ENCODE measurements at places on chromosomes 2 and 18. TPM values are rescaled to one million over a fixed set of nuclear protein-coding genes. Genes with fewer than 3 reads are reported as not detected.

GRCh38 chr2:11033114-11033513 is 121.4 kb downstream of the KCNF1 start:
- H3K4me3 ChIP-seq, result no peak overlapping the region
- DNase-seq, result no peak
- peaks cover 79% of the 10 kb centered on the region for H3K27me3 ChIP-seq
- H3K27ac ChIP-seq, result no peak overlapping the region
- H3K36me3 ChIP-seq, result no peaks in the 10 kb centered on the region

DNA sequence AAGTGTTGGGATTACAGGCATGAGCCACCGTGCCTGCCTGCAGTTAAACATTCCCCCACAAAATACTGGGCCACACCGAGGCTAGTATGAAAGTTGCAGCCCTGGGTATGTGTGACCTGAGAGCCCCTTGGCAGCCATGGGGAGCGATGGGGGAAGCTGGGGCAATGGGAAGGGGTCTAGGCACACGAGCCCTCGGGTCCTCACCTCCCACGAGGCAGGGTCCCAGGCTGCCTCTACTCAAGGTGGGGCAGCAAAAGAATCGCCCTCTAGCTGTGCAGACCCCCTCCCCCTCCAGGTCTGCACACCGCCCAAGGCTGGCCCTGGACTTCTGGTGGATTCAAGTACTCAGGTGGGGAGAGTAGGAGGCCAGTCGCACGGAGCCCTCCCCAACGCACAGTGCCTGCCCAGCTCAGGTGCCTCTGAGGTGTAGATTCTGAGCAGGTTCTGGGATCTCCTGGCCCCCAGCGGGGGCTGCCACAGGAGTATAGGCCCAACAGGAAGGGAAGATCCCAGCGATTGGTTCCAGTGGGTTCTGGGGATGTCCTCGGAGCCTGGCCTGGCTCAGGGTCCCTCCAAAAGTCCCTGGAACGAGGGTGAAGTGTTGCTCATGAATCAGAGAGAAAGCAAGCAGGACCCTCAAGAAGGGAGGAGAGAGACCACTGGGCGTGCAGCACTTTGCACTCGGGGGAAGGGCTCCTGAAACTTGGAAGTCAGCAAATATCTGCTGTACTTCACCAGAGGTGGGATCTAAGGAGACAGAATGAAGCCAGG is 2.6 kb downstream of the GPR35 start:
- H3K4me1 ChIP-seq, result no peaks in the 10 kb centered on the region
- H3K4me3 ChIP-seq, result no peak overlapping the region
- no peaks in the 10 kb centered on the region for H3K27me3 ChIP-seq
- H3K36me3 ChIP-seq, result no peaks in the 10 kb centered on the region

DNA sequence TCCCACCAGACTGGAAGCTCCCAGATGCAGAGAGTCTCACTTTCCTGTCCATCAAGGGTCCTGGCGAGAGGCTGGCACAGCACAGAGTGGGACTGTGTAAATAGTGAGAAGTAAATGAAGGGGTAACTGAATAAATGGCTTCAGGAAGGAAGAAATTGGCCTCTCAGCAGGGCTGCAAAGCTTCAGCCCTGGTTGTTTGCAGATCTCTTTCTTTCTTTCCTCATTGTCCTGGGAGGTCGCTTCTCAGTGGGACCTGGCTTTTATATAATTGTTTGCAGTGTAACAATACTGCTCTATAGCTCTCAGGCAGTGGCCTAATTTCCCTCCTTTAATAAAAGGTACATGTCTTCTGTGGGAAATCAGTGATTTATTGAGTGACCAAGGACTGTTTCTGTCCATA is 74.9 kb upstream of the GPR45 start:
- H3K4me1 ChIP-seq, result no peaks in the 10 kb centered on the region
- no peak overlapping the region for H3K4me3 ChIP-seq
- no peak for DNase-seq
- H3K36me3 ChIP-seq, result no peaks in the 10 kb centered on the region
- H3K27me3 ChIP-seq, result peaks cover 12% of the 10 kb centered on the region

DNA sequence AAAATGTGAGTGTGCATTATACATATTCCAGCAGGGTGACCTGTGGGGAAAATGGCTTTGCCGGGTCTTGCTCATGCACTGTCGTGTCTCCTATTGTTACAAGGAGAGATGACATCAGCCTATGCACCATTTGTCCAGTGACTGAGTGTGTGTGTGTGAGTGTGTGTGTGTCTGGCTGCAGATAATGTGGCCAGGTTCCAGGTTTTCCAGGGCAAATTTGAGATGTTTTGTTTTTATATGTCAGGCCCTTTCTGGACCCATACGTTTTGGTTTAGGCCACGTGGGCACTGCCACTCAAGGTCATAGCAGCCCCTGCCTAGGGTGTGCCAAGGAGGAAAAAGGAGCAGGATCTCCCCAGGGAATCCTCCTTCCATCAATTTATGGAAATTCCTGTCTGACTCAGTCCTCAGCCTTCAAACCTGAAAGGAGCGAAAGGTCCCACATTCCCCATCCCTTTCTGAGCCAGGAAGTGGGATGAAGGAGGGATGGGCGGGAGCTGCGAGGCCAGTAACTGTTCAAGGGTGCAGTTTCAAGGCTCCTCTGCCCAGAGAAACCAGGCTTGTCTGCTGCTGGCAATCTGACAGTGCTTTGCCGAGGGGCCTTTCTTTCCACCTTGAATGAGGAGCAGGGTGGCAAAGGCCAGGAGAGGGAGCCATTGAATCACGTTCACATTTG is 93.0 kb upstream of the SMAD2 start:
- no peaks in the 10 kb centered on the region for H3K27me3 ChIP-seq
- H3K4me3 ChIP-seq, result no peak overlapping the region
- H3K27ac ChIP-seq, result peak overlapping the region; percentile 54
- DNase-seq, result peak; percentile 85
- peaks cover 29% of the 10 kb centered on the region for H3K4me1 ChIP-seq

- DNase-seq, result peak; percentile 7
- H3K27ac ChIP-seq, result no peak overlapping the region
- no peaks in the 10 kb centered on the region for H3K36me3 ChIP-seq
Measured at GRCh38 chr2:180505203-180505602, 475.2 kb upstream of the UBE2E3 start.

GRCh38 chr18:9914584-9915290 is 921 bp downstream of the VAPA start:
- peaks cover 13% of the 10 kb centered on the region for H3K4me1 ChIP-seq
- H3K4me3 ChIP-seq, result peak overlapping the region; percentile 91
- H3K27ac ChIP-seq, result peak overlapping the region; percentile 96
- peak; percentile 87 for DNase-seq
- H3K27me3 ChIP-seq, result no peaks in the 10 kb centered on the region
- no peaks in the 10 kb centered on the region for H3K36me3 ChIP-seq

DNA sequence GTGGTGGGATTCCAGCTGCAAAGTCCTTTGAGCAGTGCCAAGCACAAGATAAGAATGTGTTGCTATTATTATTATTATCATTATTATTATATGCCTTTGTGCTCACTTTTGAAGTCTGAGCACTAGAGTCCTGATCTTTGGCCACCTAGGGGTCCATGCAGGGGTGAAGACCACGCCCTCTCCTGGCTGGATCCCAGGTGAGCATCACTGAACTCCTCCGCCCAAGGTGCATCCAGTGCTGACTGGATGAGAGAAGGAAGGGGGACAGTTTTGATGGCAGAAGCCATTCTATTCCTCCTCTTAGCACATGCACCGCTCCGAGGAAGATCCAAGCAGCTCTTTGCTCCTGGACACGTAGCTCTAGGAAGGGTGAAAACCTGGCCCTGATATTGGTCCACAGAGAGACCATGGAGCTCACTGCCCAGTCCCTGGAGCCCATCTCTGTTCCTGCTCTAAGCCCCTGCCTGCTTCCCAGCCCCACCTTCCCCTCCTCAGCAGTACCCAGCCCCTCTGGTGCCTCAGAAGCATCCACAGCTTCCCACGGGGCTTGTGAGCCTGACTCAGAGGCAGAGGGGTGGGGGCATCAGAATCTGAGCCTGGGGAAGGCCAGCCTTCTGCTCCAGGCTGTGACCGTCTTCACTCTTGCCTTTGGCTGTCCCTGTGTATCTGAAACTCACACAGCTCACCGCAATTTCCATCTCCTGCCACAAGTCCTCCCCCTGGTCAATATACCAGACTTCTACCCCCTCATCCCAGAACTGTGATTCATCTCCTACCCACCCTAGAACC is 45.4 kb downstream of the MCFD2 start:
- H3K27me3 ChIP-seq, result no peaks in the 10 kb centered on the region
- no peak for DNase-seq
- no peak overlapping the region for H3K4me3 ChIP-seq

GRCh38 chr2:18067588-18068384 is 189.3 kb downstream of the KCNS3 start:
- DNase-seq, result no peak
- no peak overlapping the region for H3K4me3 ChIP-seq
- no peak overlapping the region for H3K27ac ChIP-seq

DNA sequence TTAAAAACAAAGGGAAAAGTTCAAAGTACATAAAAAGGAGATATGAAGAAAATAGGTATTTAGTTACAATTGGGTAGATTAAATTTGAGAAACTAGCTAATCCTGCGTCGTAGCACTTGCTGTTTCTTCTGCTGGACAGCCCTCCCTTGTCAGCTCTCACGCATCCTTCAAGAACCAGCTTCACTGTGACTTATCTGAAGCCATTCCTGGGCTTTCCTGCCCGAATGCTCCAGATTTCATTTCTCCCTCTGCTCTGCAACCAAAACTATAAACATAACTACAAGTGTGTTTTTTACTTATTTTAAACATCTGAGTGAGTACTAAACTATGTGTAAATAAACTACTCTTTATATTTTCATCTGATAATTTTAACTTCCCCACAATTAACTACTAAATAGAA is 149.2 kb downstream of the MTCL1 start:
- H3K4me3 ChIP-seq, result no peak overlapping the region
- no peak overlapping the region for H3K27ac ChIP-seq
- no peak for DNase-seq
- H3K4me1 ChIP-seq, result no peaks in the 10 kb centered on the region

DNA sequence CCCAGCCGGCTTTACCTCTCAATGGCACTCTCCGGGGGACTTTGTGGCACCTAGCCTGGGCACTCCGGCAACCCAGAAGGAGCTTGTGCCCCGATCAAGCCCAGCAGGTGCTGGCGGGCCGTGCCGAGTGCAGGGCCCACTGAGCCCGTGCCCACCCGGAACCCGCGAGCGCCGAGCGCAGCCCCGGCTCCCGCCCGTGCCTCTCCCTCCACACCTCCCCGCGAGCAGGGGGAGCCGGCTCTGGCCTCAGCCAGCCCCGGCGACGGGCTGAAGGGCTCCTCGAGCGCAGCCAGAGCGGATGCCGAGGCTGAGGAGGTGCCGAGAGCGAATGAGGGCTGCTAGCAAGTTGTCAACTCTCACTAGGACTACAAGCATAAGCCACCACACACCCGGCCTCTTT is 136.9 kb downstream of the COMMD1 start:
- H3K27me3 ChIP-seq, result no peaks in the 10 kb centered on the region
- H3K27ac ChIP-seq, result no peak overlapping the region
- peaks cover 5% of the 10 kb centered on the region for H3K4me1 ChIP-seq
- no peaks in the 10 kb centered on the region for H3K36me3 ChIP-seq
- no peak for DNase-seq

DNA sequence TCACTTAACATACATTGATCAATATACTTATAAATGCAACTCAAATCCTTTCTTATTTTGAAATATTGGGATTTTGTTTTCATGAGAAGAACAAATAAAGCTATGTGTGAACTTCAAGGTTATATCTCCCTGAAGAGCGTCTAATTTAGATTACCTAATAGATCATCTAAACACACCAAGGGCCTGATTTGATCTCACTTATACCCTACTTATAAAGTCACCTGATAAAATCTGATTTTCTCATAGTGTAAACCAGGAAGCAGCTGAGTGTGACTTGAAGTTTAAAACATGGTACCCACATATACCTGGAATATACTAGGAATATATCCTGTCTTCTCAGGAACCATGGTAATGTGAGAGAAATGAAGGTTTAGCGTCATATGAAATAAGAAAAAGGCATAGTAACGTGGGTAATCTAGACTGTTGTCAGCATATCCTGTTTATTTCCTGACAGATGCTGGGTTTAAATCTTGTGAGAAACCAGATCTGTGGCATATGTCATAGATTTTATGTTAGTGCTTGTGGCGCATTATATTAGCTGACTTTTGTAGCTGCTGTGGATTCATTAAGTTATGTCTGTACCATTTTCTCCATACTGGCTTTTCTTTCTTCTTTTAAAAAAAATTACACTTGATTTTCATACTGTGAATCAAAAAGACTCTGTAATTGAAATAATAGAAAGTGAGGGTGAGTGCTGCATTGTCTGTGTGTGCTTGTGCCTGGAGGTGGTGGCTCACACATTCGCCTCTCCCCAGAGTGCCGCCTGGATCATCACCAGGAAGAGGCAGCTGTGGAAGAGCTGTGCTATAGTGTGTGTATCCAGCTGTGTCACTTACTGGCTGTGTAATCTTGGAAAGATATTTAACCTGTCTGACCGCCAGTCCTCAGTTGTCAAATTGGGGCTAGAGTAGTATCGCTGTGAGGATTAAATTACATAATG is 164.0 kb downstream of the MYO3B start:
- peaks cover 6% of the 10 kb centered on the region for H3K4me1 ChIP-seq
- DNase-seq, result no peak
- no peaks in the 10 kb centered on the region for H3K36me3 ChIP-seq
- H3K27ac ChIP-seq, result no peak overlapping the region
- H3K27me3 ChIP-seq, result no peaks in the 10 kb centered on the region
- no peak overlapping the region for H3K4me3 ChIP-seq

Gene FTCDNL1
- 2.5 TPM for total RNA-seq

Gene IL36RN
- not detected for total RNA-seq

Gene CHRNA1
- total RNA-seq, result not detected

Gene POTEC
- not detected for total RNA-seq

Gene SCN7A
- total RNA-seq, result not detected
